GOT3 (cell line): ENCODE measurements at places on chromosomes 7 and 10.

- DNase-seq = no peak
Measured at GRCh38 chr7:109282726-109283125, 713.1 kb downstream of the DNAJB9 start.

GRCh38 chr7:134902058-134902457 is 84.2 kb upstream of the AGBL3 start:
- no peak for DNase-seq

GRCh38 chr7:36034020-36034419 is 119.0 kb upstream of the EEPD1 start:
- DNase-seq = no peak

- no peak for DNase-seq
Measured at GRCh38 chr10:21481407-21481806, 44.1 kb downstream of the SKIDA1 start.

- no peak for DNase-seq
Measured at GRCh38 chr7:64863969-64864368, 39.1 kb upstream of the ZNF273 start.
